Activated gamma-delta T cell treated with anti-CD3 and anti-CD28 coated beads, Interleukin-2, amount 50 U/mL, for 16 hours (primary cell): ENCODE measurements at places on chromosomes 1 and 21.

- no peak for DNase-seq
Observed at GRCh38 chr1:56712150-56712549, 67.0 kb downstream of the PRKAA2 start.

DNA sequence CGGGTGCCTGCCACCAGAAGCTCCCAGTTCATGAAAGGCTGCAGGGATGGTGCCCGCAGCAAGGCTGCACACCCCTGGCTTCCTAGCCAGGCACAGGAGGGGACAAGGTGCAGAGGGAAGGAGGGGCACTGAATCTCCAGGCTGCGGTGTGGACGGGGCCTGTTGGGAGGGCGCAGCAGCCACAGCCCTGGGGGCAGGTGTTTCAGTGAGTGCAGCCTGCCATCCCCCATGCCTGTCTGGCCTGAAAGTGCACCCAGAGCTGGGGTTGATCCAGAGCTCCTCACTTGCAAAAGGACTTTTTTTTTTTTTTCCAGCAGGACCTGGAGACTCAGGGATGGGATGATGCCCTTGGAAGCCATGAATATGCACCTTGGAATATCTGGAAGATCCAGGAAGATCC lies 153.7 kb upstream of the C1orf174 start:
- DNase-seq = no peak

- no peak for DNase-seq
Observed at GRCh38 chr1:229539863-229540506, 18.5 kb downstream of the ABCB10 start.

GRCh38 chr1:203135636-203136305 lies 8.2 kb downstream of the ADORA1 start:
- no peak for DNase-seq
